ENCODE measurements at places on chromosomes 13 and 19. TPM values are rescaled to one million over a fixed set of nuclear protein-coding genes. Genes with fewer than 3 reads are reported as not detected.

Gene ZNF230
- 1.5 TPM for polyA plus RNA-seq

- no peaks in the 10 kb centered on the region for H3K4me1 ChIP-seq
- no peak overlapping the region for H3K4me3 ChIP-seq
- H3K27me3 ChIP-seq = peaks cover 3% of the 10 kb centered on the region
- no peak overlapping the region for H3K27ac ChIP-seq
Observed at GRCh38 chr19:42105368-42105767, 26.9 kb downstream of the POU2F2 start.

- peaks cover 2% of the 10 kb centered on the region for H3K4me1 ChIP-seq
- H3K4me3 ChIP-seq = no peak overlapping the region
- DNase-seq = peak; percentile 61
- no peaks in the 10 kb centered on the region for H3K27me3 ChIP-seq
- H3K36me3 ChIP-seq = no peaks in the 10 kb centered on the region
Observed at GRCh38 chr19:48403606-48404005, 10.1 kb downstream of the GRIN2D start.

DNA sequence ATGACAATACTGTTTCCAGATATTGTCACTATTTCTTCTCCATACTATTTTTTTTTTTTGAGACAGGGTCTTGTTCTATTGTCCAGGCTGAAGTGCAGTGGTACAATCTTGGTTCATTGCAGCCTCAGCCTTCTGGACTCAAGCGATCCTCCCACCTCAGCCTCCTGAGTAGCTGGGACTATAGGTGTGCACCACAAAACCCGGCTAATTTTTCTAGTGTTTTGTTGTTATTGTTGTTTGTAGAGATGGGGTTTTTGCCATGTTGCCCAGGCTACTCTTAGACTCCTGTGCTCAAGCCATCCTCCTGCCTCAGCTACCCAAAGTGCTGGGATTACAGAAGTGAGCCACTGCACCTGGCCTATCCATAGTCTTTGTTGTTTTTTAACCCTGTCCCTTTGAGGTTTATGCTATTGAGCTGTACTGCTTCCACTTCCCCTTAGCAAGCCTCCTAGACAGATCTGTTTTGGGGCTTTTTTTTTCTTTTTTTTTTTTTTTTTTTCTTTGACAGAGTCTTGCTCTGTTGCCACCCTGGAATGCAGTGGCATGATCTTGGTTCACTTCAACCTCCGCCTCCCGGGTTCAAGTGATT, 27.6 kb upstream of the MAP3K10 start:
- DNase-seq = no peak
- H3K27me3 ChIP-seq = no peaks in the 10 kb centered on the region
- no peak overlapping the region for H3K4me3 ChIP-seq
- no peaks in the 10 kb centered on the region for H3K4me1 ChIP-seq
- H3K27ac ChIP-seq = no peak overlapping the region

Gene TSSK6
- polyA plus RNA-seq = 1.7 TPM

- peaks cover 13% of the 10 kb centered on the region for H3K4me1 ChIP-seq
- H3K4me3 ChIP-seq = no peak overlapping the region
- peaks cover 14% of the 10 kb centered on the region for H3K36me3 ChIP-seq
- H3K27me3 ChIP-seq = no peaks in the 10 kb centered on the region
- DNase-seq = no peak
Observed at GRCh38 chr19:38386300-38386970, 1.4 kb downstream of the GGN start.

DNA sequence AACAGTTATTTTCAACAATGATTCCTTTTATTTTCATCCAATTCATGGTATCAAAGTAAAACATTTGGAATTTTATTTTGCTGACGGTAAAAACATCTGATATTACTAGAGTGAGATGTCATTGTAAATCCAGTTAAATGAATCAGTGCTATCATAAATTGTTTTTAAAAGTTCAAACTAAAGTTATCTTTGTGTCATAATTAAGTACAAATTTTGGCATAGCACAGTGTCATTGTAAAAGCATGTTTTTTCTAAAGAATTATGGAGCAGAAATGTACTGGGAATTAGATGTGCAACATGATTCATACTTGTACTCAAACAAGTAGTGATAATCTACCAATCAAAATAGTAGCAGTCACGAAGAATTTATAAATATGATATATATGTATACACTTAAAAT, 92.8 kb downstream of the FAM216B start:
- H3K27me3 ChIP-seq = peaks cover 8% of the 10 kb centered on the region
- no peak overlapping the region for H3K4me3 ChIP-seq
- H3K27ac ChIP-seq = no peak overlapping the region
- DNase-seq = no peak

- H3K36me3 ChIP-seq = no peaks in the 10 kb centered on the region
- H3K4me3 ChIP-seq = no peak overlapping the region
- no peaks in the 10 kb centered on the region for H3K4me1 ChIP-seq
- H3K27ac ChIP-seq = no peak overlapping the region
- no peaks in the 10 kb centered on the region for H3K27me3 ChIP-seq
Observed at GRCh38 chr13:88979465-88980175, 1308.4 kb downstream of the SLITRK5 start.

Gene LENG9
- polyA plus RNA-seq = 0.97 TPM

DNA sequence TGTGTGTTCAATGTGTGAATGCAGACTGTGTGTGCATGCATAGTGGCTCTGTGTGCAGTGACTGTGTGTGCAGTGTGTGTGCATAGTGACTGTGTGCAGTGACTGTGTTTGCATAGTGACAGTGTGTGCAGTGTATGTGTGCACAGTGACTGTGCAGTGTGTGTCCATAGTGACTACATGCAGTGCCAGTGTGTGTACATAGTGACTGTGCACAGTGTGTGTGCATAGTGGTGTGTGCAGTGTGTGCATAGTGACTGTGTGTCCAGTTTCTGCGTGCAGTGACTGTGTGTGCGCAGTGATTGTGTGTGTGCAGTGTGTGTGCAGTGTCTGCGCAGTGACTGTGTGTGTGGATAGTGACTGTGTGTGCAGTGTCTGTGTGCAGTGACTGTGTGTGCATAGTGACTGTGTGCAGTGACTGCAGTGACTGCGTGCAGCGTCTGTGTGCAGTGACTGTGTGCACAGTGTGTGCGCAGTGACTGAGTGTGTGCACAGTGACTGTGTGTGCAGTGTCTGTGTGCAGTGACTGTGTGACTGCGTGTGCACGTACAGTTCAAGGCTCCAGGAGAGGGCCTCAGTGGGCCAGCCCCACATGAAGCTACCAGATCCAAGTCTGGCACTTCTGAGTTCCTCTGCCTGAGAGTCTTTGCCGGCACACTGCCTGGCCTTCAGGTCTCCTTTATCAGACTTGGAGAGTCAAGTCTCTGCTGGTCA, 90.3 kb downstream of the IER2 start:
- H3K4me1 ChIP-seq = no peaks in the 10 kb centered on the region
- H3K27me3 ChIP-seq = no peaks in the 10 kb centered on the region
- H3K4me3 ChIP-seq = no peak overlapping the region
- no peak for DNase-seq

GRCh38 chr13:75897386-75897785, 261.3 kb downstream of the LMO7 start:
- H3K4me1 ChIP-seq = no peaks in the 10 kb centered on the region
- H3K27me3 ChIP-seq = no peaks in the 10 kb centered on the region
- no peak for DNase-seq
- no peaks in the 10 kb centered on the region for H3K36me3 ChIP-seq
- H3K4me3 ChIP-seq = no peak overlapping the region

DNA sequence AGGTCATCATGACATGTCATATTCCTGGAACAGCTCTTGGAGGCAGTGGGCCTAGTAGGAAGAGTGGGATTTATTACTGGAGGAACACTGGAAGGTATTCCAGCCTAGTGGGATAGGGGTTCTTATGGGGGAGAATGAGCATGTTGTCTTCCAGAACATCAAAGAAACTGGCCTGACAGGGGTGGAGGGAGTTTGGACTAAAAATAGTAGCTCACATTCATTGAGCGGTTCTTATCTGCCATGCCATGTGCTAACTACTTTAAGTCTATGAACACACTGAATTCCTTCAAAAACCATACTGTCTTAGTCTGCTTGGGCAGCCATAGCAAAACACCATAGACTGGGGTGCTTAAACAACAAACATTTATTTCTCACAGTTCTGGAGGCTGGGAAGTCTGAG, 413.6 kb downstream of the HS6ST3 start:
- no peaks in the 10 kb centered on the region for H3K36me3 ChIP-seq
- no peak overlapping the region for H3K27ac ChIP-seq
- no peaks in the 10 kb centered on the region for H3K4me1 ChIP-seq
- H3K4me3 ChIP-seq = no peak overlapping the region
- no peaks in the 10 kb centered on the region for H3K27me3 ChIP-seq

Gene OR7G2
- not detected for polyA plus RNA-seq

DNA sequence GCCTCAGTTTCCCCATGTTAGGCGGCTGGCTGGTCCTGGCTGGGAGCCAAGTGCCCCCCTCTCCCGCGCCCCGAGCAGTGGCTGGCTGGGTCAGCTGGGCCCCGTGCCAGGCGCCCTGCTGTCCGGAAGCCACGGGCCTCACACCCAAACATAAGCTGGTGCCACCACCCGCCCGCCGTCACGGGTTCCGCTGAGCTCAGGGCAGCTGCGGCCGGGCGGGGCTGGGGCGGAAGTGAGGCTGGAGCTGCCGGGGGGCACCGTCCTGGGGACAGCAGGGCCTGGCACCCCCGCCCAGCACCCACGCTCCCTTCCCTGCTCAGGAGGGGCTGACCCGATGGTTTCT, 19.3 kb downstream of the HCN2 start:
- DNase-seq = no peak
- H3K36me3 ChIP-seq = no peaks in the 10 kb centered on the region
- peak overlapping the region; percentile 7 for H3K27ac ChIP-seq
- H3K4me1 ChIP-seq = peaks cover 8% of the 10 kb centered on the region
- no peak overlapping the region for H3K4me3 ChIP-seq
- no peaks in the 10 kb centered on the region for H3K27me3 ChIP-seq

Gene FUT3
- polyA plus RNA-seq = not detected

Gene ZNF99
- not detected for polyA plus RNA-seq

DNA sequence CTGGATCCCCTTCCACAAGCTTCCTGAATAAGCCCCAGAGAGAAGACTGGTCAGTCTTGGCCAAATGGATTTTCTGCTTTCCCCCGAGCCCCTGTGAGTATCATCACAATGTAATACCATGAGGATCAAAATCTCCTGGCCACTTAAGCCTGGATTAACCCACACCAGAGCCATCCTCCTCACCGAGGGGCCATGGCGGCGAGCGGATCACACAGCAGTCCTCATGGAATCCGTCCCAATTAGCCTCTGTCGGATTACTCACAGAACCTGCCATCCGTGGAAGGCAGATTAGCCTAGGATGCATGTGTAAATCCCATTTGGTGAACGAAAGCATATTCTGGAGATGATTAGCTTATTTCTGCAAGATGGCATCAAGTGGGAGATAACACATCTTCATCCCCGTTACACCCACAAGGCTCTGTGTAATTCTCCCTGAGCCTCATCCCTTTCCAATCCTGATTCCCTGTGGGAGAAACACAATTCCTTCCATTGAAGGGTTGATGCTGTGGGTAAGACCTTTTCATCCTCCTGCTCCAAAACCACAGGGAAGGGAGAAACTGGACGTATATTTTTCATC, 42.5 kb downstream of the GNG7 start:
- no peaks in the 10 kb centered on the region for H3K36me3 ChIP-seq
- no peaks in the 10 kb centered on the region for H3K4me1 ChIP-seq
- no peak overlapping the region for H3K27ac ChIP-seq

- H3K36me3 ChIP-seq = no peaks in the 10 kb centered on the region
- no peak overlapping the region for H3K27ac ChIP-seq
- H3K27me3 ChIP-seq = no peaks in the 10 kb centered on the region
- H3K4me3 ChIP-seq = no peak overlapping the region
Observed at GRCh38 chr19:33879818-33880575, 83.3 kb downstream of the KCTD15 start.

- no peak for DNase-seq
- no peak overlapping the region for H3K4me3 ChIP-seq
- no peaks in the 10 kb centered on the region for H3K4me1 ChIP-seq
- H3K27ac ChIP-seq = no peak overlapping the region
Observed at GRCh38 chr19:28481674-28482073, 731.3 kb downstream of the UQCRFS1 start.

DNA sequence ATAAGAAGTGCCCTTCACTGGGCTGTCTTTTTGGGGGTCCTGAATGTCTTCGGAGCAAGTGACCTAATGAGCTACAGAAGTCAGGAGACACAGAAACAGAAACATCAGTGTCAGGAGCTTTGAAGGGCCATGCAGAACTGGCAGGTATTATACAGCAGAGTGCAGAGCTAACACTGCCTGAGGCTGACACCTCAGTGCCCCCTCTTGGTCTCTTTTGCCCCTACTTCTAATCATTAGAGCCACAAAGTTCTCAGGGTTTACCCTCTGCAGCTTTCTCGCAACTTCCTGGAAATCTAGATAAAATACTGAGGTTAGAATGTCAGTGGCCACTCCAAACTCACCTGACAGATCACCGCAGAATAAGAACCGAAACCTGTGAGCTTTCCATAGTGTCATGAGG, 172.7 kb downstream of the B3GLCT start:
- no peak overlapping the region for H3K4me3 ChIP-seq
- H3K4me1 ChIP-seq = no peaks in the 10 kb centered on the region
- peaks cover 2% of the 10 kb centered on the region for H3K27me3 ChIP-seq
- H3K27ac ChIP-seq = no peak overlapping the region

Gene FBXO27
- 4.9 TPM for polyA plus RNA-seq

DNA sequence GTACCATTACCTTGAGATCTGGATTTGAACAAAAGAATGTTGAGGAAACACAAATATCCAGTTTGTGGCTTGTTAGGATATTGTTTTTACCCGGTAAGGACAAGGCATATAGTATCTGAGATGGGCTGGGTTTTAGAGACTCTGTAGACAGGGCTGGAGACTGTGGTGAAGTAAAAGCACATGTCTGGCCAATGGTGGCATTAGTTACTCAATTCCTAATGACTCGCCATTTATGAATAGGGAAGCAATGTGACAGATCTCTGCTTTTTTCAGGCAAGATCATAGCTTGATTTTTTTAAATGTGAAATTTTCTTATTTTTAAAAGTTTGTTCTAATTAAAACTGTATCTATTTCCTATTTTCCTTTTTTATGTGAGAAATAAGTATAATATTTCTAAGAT, 371.1 kb upstream of the SPRY2 start:
- no peaks in the 10 kb centered on the region for H3K36me3 ChIP-seq
- H3K27ac ChIP-seq = no peak overlapping the region
- DNase-seq = no peak

DNA sequence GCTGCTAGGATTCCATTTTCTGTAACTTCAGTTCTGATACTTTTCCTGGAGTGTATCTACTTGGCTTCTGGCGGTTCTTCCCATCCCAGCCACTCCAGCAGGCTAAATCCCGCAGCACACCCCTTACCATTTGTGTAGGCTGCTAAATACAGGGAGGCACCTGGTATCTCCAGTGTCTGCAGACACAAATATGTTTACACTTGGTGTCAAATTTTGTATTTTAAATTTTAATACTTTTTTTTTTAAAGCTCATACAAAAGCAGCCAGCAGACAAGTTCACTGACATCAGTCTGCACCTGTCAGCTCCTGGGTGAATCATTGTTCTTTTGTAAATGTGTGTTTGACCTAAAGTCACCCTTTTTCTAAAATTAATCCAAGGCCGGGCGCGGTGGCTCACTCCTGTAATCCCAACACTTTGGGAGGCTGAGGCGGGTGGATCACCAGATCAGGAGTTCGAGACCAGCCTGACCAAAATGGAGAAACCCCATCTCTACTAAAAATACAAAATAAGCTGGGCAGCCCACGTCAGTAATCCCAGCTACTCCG, 3.4 kb upstream of the ZSCAN4 start:
- no peak overlapping the region for H3K4me3 ChIP-seq
- H3K36me3 ChIP-seq = no peaks in the 10 kb centered on the region
- H3K4me1 ChIP-seq = peaks cover 4% of the 10 kb centered on the region
- no peak for DNase-seq
- H3K27ac ChIP-seq = no peak overlapping the region
- peaks cover 2% of the 10 kb centered on the region for H3K27me3 ChIP-seq

GRCh38 chr13:67844574-67844973, 614.4 kb upstream of the PCDH9 start:
- no peak overlapping the region for H3K4me3 ChIP-seq
- no peak overlapping the region for H3K27ac ChIP-seq
- H3K27me3 ChIP-seq = no peaks in the 10 kb centered on the region
- H3K4me1 ChIP-seq = no peaks in the 10 kb centered on the region
- no peaks in the 10 kb centered on the region for H3K36me3 ChIP-seq
- no peak for DNase-seq

Gene LGALS7
- polyA plus RNA-seq = not detected

Gene GPR180
- 3.1 TPM for polyA plus RNA-seq

Data from endothelial cell of umbilical vein (primary cell).